ENCODE measurements at places on chromosomes 1 and 21.

DNA sequence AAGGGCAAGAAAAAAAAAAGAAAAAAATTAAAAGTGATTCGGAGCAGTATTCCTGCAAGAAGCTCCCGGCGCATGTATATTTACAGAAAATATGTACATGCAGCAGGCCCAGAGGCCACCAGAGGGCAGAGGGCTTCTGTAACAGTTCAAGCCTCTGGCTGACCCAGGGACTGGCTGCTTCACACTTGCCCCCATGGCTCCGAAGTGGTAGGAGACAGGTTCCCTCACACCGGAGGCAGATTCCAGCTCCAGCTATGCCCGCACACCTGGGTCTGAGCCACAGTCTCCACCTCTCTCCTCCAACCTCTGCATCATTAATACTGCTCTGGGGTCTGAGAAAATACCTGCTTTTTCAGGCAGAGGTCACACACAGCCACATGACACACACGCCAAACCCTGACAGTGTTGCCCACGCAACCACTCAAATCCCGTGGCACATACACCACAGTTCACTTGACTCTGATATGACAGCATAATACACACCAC, 2.2 kb upstream of the ARHGAP30 start:
- DNase-seq = no peak

DNA sequence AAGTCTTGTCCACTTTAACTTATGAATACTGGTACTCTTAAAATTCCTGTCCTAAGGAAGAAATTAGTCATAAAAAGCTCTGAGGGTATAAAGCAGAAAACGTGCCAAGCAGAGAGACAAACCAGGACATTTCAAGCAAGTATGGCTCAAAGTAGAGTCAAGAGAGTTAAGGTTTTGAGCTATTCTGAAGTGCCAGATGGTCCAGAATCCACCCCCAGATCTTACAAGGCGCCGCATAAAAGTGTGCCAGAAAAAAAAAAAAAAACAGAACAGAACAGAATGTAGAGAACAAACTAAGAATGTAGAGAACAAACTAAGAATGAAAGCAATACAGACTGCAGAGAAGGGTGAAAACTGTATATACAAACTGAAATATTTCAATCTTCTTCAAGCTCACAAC, 12.5 kb downstream of the EPS15 start:
- DNase-seq = no peak

- no peak for DNase-seq
Measured at GRCh38 chr1:47784497-47784822, 212.7 kb downstream of the TRABD2B start.

GRCh38 chr1:208122612-208123358, 121.4 kb downstream of the PLXNA2 start:
- no peak for DNase-seq
